ENCODE measurements at places on chromosomes 6 and 20.

DNA sequence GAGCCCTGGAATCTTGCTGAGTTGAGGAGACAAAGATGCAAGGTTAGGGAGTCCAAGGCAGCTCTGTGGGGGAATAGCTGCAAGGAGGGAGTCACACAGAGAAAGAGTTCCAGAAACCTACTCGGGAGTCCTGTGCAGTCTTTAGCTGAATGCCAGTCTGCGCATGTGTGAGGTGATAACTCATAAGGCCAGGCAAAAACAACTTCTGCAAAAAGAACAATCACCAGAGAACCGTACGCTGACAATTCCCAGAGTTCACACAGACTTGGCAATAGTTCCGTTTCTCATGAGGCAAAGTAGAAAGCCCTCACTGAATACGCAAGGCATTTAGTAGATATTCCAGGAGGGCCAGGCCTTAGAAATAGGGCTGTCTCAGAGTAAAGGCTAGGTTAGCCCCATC is 135.2 kb upstream of the TAB2 start:
- H3K4me1 ChIP-seq = no peaks in the 10 kb centered on the region
- no peak for DNase-seq
- H3K36me3 ChIP-seq = no peaks in the 10 kb centered on the region
- no peak overlapping the region for H3K27ac ChIP-seq

DNA sequence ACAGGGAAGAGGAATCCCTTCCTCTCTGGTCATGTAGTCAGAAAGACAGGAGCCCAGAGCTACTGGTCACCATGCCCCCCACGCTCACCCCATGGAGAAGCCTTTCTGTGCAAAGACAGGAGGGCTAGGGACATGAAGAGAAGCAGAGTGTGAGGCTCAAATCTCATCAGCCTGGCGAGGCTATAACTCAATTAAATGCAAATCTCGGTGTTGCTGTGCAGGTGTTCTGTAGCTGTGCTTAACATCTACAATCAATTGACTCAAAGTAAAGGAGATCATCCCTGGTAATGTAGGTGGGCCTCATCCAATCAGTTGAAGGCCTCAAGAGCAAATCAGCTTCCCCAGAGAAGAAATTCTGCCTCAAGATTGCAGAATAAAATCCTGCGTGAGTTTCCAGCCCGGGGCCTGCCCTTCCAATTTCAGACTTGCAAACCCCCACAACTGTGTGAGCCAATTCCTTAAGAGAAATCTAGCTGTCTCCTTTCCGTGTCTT is 64.4 kb downstream of the CHMP4B start:
- DNase-seq = no peak
- no peaks in the 10 kb centered on the region for H3K4me1 ChIP-seq
- no peak overlapping the region for H3K27ac ChIP-seq
- H3K4me3 ChIP-seq = no peak overlapping the region
- no peaks in the 10 kb centered on the region for H3K36me3 ChIP-seq
- no peaks in the 10 kb centered on the region for H3K27me3 ChIP-seq

- no peak overlapping the region for H3K4me3 ChIP-seq
- no peak overlapping the region for H3K27ac ChIP-seq
- H3K27me3 ChIP-seq = no peaks in the 10 kb centered on the region
- H3K4me1 ChIP-seq = peaks cover 20% of the 10 kb centered on the region
- no peaks in the 10 kb centered on the region for H3K36me3 ChIP-seq
Measured at GRCh38 chr6:37202788-37203491, 33.0 kb downstream of the PIM1 start.

- H3K27ac ChIP-seq = no peak overlapping the region
- no peaks in the 10 kb centered on the region for H3K4me1 ChIP-seq
- no peak for DNase-seq
- no peaks in the 10 kb centered on the region for H3K27me3 ChIP-seq
Measured at GRCh38 chr6:15656145-15656544, 6.7 kb downstream of the DTNBP1 start.

GRCh38 chr6:150072201-150072600 is 3.3 kb upstream of the ULBP3 start:
- no peak for DNase-seq
- no peaks in the 10 kb centered on the region for H3K27me3 ChIP-seq
- H3K4me1 ChIP-seq = no peaks in the 10 kb centered on the region
- H3K36me3 ChIP-seq = no peaks in the 10 kb centered on the region
- no peak overlapping the region for H3K27ac ChIP-seq

DNA sequence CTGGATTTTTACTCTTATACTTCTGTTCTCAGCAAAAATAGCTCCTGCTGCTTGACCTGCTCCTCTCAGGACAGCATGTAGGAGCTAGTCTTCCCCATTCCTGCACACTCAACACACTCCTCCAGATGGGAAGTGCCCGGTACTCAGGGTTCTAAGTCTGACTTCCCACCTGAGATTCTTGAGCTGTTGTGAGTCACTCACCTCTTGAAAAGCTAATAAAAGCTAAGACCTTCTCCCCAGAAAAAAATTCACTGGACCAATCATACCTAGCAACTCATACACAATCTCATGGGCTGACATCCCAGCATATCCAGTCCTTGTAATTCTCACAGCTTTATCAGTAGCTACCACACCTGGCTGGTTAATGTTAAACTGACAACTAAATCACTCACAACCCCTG is 53.5 kb downstream of the TRPC4AP start:
- H3K27ac ChIP-seq = no peak overlapping the region
- H3K36me3 ChIP-seq = peaks cover 39% of the 10 kb centered on the region

- no peaks in the 10 kb centered on the region for H3K4me1 ChIP-seq
- DNase-seq = no peak
- H3K4me3 ChIP-seq = no peak overlapping the region
- no peaks in the 10 kb centered on the region for H3K27me3 ChIP-seq
- peaks cover 4% of the 10 kb centered on the region for H3K36me3 ChIP-seq
Measured at GRCh38 chr6:88725111-88725975, 238.1 kb downstream of the RNGTT start.

GRCh38 chr6:111979633-111980032 is 74.3 kb upstream of the CCN6 start:
- no peaks in the 10 kb centered on the region for H3K27me3 ChIP-seq
- peaks cover 14% of the 10 kb centered on the region for H3K4me1 ChIP-seq
- H3K4me3 ChIP-seq = no peak overlapping the region
- H3K27ac ChIP-seq = no peak overlapping the region

GRCh38 chr6:98477231-98477630 is 357.1 kb upstream of the POU3F2 start:
- no peaks in the 10 kb centered on the region for H3K36me3 ChIP-seq
- no peak overlapping the region for H3K4me3 ChIP-seq
- no peaks in the 10 kb centered on the region for H3K4me1 ChIP-seq
- no peak for DNase-seq
- H3K27ac ChIP-seq = no peak overlapping the region

DNA sequence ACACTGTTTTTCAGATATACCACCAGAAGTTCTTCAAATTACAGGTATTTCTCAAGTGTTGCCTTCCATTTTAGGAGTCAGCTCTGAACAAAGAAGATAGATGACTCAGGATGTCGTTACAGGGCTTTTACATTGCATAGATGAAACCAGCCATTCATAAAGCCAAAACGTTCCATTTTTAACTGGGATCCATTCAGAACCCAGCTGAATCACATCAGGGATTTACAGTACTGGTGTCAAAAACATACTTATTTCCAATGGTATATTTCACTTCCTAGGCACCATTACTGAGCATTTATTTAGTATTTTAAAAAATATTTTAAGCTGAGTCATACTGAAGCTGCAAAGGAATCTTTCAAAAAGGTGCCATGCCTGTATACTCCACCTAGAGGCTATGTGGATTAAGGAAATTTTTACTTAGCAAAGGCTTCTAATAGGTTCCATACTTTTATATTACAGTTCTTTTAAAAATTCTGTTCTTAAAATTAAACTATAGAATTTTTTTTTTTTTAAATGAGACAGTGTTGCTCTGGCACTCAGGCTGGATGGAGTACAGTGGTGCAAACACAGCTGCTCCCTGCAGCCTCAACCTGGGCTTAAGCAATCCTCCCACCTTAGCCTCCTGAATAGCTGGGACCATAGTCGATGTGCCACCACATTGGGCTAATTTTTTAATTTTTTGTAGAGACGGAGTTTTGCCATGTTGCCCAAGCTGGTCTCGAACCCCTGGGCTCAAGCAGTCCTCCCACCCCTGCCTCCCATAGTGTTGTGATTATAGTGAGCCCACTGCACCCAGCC is 2.6 kb downstream of the ASF1A start:
- H3K36me3 ChIP-seq = peaks cover 10% of the 10 kb centered on the region
- no peak overlapping the region for H3K27ac ChIP-seq
- H3K4me3 ChIP-seq = no peak overlapping the region
- no peaks in the 10 kb centered on the region for H3K27me3 ChIP-seq

- no peaks in the 10 kb centered on the region for H3K36me3 ChIP-seq
- no peak for DNase-seq
- H3K4me1 ChIP-seq = peaks cover 5% of the 10 kb centered on the region
- H3K27ac ChIP-seq = peak overlapping the region; percentile 82
- no peaks in the 10 kb centered on the region for H3K27me3 ChIP-seq
- H3K4me3 ChIP-seq = peak overlapping the region; percentile 94
Measured at GRCh38 chr6:83192456-83192855, 609 bp downstream of the PGM3 start.

DNA sequence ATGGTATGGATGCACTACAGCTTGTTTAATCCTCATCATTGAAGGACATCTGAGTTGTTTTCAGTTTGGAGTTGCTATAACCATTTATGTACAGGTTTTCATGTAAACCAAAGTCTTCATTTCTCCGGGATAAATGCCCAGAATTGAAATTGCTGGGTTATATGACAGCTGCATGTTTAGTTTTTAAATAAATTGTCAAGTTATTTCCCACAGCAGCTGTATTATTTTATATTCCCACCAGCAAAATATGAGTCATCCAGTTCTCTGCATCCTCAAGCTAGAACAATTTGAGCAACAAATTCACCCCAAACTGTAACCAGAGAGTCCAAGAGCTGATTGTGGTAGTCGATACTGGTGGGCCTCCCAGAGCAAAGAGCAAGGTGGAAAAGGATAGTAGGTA is 161.0 kb upstream of the PRND start:
- no peak for DNase-seq
- no peak overlapping the region for H3K27ac ChIP-seq
- no peak overlapping the region for H3K4me3 ChIP-seq
- no peaks in the 10 kb centered on the region for H3K4me1 ChIP-seq
- H3K36me3 ChIP-seq = no peaks in the 10 kb centered on the region
- H3K27me3 ChIP-seq = no peaks in the 10 kb centered on the region

- no peaks in the 10 kb centered on the region for H3K27me3 ChIP-seq
- H3K4me1 ChIP-seq = no peaks in the 10 kb centered on the region
- H3K36me3 ChIP-seq = no peaks in the 10 kb centered on the region
- H3K27ac ChIP-seq = no peak overlapping the region
Measured at GRCh38 chr6:88856566-88856965, 106.9 kb downstream of the RNGTT start.

All from effector memory CD4-positive, alpha-beta T cell (primary cell).